Natural killer cell treated with Interleukin-12 subunit alpha and Interleukin-12 subunit beta and Interleukin-15 and Interleukin-18, amount 100 ng/mL, for 72 hours (primary cell): ENCODE measurements at places on chromosomes 3 and 15.
A peak's percentile ranks its signal among the peaks of the same experiment; 100 is the strongest.

DNA sequence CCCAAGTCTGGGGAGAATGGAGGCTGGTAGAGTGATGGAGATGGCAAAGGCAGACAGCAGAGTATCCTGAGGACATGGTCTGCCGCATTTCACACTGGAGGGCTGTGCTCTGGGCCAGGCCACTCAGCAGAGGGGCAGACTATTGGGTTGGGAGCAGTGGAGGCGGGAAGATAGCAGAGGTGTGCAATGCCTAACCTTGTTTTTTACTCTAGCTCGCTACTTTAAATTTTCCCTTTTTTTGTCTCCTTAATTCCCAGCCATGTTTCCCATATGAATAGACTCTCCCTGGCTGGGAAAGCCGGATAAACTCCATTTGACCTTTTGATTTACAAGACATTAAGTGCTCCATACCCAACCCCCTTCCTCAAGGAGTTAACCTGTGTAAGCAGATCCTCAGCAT, 33.5 kb upstream of the ST6GAL1 start:
- no peak for DNase-seq

DNA sequence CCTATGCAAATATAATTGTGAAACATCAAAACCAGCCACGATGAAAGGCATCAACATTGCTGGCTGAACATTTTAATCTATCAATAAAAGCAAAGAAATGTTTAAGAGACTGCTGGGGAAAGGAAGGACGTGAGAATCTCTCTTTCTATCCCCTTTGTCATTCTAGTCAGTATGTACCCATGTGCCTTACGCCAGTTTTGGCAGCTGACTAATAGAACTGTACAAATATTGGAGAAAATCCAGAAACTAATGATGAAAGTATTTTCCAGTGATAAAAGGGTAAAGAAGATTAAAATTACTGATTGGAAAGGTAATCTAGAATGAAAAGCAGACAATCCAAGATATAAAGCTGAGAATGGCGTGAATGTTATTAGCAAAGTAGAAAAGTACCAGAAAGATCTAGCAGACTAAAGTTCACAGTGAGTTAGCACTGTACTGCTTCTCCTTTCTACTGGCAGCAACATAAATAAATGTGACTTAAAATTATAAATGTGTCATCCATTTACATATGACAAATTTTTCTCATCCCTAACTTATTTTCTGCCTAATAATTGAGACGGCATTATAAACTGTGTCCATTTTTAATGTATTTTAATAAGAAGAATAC, 401.9 kb upstream of the CNTN4 start:
- DNase-seq = no peak

DNA sequence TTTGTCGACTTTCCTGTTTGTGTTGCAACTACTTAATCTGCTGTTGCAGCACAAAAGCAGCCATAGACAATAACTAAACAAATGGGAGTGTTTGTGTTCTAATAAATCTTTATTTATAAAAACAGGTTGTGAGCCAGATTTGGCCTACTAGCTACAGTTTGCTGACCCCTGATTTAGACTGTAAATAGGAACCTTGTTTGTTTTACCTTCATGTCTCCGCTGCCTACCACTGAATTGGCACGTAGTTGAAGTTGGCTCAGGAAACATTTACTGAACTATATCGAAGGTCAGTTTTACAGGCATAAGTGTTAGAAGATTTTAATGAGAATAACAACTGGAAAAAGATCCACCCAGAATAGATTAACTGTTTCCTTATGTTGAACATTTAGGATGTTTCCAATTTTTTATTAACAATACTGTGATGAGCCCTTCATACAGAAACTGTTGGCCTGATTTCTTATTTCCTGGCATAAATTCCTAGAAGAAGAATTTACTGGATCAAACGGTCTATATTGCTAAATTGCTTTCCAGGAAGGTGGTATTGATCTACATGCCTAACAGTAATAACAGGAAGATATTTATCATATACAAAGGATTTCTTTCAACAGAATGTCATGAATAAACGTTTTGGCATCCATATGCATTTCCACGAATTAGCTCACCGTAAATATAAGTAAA, 156.2 kb upstream of the NR2E3 start:
- DNase-seq = no peak

DNA sequence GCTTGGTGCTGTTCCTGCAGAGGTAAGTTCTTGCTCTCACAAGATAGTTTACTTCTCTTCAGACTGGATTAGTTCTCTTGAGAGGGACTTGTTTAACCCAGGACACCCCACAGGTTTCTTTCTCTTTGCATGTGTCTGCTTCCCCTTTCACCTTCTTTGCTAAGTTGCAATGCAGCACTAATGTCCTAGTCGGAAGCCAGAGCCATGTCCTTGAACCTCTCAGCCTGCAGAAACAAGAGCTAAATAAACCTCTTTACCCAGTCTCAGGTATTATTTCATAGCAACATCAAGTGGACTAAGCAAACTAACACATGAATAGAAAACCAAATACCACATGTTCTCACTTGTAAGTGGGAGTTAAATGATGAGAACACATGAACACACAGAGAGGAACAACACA, 915.2 kb downstream of the NSUN3 start:
- DNase-seq = no peak

GRCh38 chr15:98586066-98586465, 62.3 kb upstream of the IGF1R start:
- DNase-seq = no peak

GRCh38 chr3:17201538-17201937, 316.8 kb downstream of the PLCL2 start:
- no peak for DNase-seq

DNA sequence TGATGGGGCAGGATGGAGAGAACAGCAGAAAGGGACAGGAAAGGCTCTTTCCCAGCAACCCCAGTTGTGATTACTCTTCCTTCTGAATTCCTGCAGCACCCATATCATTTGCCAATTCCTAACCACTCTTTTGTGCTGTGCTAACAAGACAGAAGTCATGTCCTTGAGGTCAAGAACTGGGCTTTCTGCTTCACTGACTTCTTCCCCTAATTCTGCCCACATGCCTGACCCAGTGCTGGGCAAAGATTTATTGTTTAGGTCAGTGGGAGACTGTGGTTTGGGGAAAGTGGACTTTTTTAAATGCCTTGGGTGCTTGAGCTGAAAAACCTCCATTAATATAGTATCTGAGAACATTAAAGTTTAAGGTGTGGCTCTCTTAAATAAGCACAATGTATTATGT, 4.2 kb upstream of the EFCAB12 start:
- DNase-seq = no peak

GRCh38 chr15:90037961-90038631, 37.0 kb downstream of the ZNF710 start:
- peak; percentile 66 for DNase-seq

DNA sequence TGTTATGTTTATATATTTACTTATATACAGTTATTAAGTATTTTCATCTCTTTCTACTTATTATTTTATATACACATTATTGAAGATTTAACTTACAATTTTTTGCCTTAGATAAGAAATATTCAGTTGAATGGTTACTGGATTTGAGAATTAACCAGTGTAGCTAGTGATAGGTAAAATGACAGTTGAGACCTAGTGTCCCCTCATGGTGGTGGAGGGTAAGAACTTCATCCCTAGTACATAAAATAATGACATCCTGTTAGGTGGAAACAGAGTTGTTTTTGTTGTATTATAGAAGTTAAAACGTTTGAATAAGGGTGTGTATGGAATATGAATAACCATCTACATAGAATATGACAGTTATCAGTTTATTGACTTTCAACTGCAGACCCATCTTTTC, 1152.4 kb upstream of the ALCAM start:
- no peak for DNase-seq

DNA sequence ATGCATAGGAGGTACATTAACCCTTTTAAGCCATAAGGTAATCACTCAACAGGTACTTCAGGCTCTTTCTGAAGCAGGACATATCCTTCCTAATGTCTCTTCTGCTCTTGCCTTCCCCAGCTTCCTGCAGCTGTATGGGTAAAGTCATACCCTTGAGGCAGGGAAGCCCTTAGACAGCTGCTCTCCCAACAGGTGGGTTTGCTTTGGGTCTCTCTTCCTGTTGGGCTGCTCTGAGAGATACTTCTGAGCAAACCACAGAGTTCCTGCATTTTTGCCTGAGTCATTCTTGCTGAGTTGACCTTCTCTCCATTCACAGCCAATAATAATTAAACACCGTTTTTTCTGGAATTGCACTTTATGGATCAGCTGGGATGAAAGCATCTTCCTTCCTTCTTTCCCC, 2.0 kb upstream of the TRAT1 start:
- no peak for DNase-seq

GRCh38 chr15:65076486-65077290, at the start of gene KBTBD13:
KBTBD13 (plus strand) TSS chr15:65076746; CDS start chr15:65076816, 70 bp downstream.
- no peak for DNase-seq

DNA sequence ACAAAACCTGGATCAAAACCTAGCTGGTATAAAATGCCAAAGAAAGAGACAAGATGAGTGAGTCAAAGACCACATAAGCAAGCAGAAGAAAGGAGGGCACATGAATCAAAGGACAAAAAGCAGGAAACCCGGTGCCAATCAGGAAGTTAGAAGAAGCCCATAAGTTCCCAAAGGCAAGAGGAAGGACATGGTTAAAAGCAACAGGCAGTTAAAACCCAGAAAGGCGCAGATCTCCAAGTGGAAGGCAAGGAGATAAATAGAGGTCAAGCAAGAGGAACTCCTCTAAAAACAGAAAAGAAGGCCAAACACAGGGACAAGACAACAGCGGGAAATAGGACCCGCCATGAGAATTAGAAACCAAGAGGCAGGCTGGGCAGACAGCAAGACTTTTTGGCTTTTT, 4.4 kb downstream of the TMOD2 start:
- no peak for DNase-seq

DNA sequence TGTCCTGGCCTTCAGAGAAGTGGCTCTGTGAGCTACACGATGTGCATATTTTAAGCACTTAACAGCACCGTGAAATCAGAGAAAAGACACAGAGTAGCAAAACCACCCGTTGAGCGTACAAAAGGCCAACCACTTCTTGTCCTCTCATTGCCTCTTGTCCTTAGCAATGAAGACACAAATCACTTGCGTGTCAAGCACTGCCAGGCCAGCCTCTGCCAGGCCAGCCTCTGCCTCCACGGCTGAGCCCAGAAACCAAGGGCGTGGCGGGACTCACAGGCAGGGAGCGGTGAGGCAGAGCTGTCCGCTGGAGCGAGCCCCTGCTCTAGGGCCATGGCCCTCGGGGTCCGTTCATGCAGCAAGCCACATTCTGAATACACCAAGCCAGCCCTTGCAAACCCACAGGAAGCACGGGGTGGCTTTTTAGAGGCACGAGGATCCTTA, 4.0 kb downstream of the MUC4 start:
- peak; percentile 58 for DNase-seq

DNA sequence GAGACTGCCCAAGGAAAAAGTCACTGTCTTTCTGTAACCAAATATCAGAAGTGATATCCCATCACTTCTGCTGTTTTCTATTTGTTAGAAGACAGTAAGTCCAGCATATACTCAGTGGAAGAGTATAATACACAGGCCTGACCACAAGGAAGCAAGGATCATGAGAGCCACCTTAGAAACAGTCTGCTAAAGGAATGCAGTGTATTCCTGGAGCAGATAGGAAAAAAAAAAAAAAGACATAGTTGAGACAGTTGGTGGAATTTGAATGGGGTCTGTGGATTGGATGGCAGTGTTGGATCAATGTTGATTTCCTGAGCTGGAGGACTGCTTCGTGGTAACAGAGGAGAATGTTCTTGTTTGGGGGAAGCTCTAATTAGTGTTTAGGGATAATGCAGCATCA, 26.5 kb upstream of the FBXL2 start:
- DNase-seq = no peak

GRCh38 chr3:183131735-183132134, 30.8 kb downstream of the LAMP3 start:
- no peak for DNase-seq

DNA sequence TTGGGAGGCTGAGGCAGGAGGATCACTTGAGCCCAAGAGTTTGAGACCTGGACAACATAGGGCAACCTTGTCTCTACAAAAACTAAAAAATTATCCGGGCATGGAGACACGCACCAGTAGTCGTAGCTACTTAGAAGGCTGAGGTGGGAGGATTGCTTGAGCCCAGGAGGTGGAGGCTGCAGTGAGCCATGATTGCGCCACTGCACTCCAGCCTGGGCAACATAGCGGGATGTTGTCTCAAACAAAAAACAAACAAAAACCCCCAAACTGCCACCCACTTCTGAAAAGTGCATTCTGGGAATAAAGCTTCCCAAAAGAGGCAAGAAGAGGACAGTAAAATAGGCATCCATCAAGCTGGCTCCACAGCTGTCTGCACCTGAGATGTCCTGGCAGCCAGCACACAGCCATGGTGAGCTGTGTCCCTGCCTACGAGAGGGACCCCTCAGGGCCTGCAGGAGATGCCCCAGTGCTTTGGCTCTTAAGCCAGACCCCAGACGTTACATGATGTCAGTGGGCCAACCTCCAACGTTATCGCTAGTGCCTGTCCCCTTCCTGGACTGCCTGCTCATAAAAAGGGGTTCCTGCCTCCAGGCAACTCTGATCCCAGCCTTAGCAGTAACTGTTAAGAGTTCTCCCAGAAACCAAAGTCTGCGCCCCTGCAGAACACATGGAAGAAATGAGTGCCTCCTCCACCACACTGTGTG, 101.1 kb downstream of the LRIG1 start:
- DNase-seq = no peak

DNA sequence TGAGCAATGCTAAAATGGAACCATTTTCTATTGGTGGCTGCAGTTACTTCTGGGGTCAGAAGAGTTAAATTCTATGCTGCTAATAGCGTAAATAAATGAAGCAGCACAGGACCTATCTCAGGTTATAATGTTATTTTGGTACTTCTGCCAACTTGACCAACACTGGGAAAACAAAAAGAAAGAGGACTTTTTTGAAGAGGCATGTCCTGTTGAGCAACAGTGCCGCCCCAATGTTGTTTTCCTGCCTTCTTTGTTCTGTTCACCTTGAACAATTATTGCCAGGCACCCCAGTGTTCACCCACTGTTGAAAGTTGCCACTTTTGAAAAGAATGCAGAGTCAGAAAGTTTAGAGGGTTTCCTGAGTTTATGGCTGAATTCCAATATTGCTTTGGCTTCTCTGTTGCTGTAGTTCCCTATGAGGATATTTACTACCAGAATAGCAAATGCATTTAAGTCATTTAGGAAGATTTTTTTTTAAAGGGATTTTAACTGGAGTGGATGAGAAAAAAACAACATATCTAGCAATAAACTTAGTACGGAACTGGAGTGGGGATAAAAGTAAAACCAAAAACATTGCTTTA, 679.0 kb upstream of the DPPA4 start:
- DNase-seq = no peak

- no peak for DNase-seq
Observed at GRCh38 chr3:108513961-108514360, 3.6 kb upstream of the MYH15 start.

GRCh38 chr15:97517737-97518136, 442.8 kb upstream of the ARRDC4 start:
- no peak for DNase-seq

DNA sequence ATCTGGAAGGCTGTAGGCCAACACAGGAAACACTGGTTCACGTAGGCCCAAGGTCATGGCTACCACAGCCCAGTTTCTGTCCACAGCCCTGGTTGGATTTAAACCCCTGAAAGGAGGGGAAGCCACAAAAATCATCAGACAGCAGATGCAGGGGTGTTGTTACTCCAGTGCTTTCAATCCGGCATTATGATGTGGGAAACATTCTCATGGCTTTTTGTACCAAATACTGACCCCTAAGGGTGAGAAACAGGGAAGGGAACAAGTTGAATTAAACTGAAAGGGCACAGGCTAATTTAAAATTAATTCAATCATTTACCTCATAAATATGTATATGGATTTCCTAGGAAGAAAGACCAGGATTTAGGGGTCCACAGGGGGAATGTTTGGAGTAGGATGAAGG, 375.6 kb downstream of the CTNNB1 start:
- DNase-seq = no peak
